Osteocyte (in vitro differentiated cells): ENCODE measurements at places on chromosomes 4 and X. TPM values are rescaled to one million over a fixed set of nuclear protein-coding genes. Genes with fewer than 3 reads are reported as not detected.

ZFYVE28 gene
- 3.3 and 3.4 TPM in 2 replicates for total RNA-seq

GABRG1 gene
- not detected in 2 replicates for total RNA-seq

GRCh38 chrX:116781926-116782325 is 319.1 kb upstream of the CT83 start:
- no peaks in the 10 kb centered on the region for H3K4me1 ChIP-seq
- H3K36me3 ChIP-seq: no peaks in the 10 kb centered on the region
- H3K27me3 ChIP-seq: no peaks in the 10 kb centered on the region
- H3K4me3 ChIP-seq: no peak overlapping the region
- no peak for DNase-seq

GRCh38 chrX:24014388-24015018 is 12.5 kb downstream of the KLHL15 start:
- peaks cover 22% of the 10 kb centered on the region for H3K36me3 ChIP-seq
- H3K4me3 ChIP-seq: no peak overlapping the region
- DNase-seq: no peak
- H3K27ac ChIP-seq: peak overlapping the region; percentile 72
- H3K4me1 ChIP-seq: peaks cover 22% of the 10 kb centered on the region
